ENCODE measurements at places on chromosomes 1 and 21. TPM values are rescaled to one million over a fixed set of nuclear protein-coding genes. Genes with fewer than 3 reads are reported as not detected.

RGS8 gene
- not detected for total RNA-seq

DNA sequence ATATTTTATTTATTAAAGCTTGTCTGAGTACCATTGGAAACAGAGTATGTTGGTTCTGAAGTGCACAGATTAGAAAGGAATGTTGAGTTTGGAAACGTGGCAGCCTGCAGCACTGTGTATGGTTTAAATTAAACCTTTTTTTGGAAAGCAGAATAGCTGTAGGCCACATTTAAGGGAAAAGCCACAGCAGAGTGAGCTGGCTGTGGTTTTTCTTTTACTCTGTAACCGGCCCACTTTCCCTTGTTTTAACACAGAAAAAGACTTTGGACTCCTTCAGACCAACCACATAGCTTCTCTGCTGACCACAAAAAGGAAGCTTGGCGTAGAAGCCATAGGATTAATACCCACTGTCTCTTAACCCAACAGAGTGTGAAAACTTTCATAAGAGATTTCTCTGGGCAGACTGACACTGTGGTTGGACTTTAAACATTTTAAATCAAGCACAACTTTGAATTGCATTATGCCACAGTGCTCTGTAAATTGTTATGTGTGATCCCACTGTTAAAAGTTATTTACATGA, 75.2 kb downstream of the NFIA start:
- no peaks in the 10 kb centered on the region for H3K36me3 ChIP-seq
- no peak for DNase-seq
- no peak overlapping the region for H3K27ac ChIP-seq
- H3K4me1 ChIP-seq, result peaks cover 7% of the 10 kb centered on the region

GUCA2A gene
- total RNA-seq, result not detected

DNA sequence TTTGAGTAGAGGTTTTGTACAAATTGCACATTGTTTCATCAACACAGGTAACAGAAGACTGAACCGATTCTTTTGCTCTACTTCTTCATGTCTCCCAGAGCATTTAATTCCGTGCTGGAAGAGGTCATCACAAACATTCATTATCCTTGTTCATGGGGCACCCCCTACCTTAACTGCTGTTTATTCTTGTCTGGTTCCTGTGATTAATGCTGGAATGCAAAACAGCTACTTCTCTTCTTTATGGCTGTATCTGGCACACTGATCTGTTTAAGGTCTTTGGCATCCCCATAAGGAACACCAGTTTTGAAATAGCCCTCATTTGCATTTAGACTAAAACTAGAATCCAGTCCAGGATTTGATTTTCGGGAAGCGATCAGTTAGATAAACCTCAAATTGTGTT, 42.2 kb downstream of the NTNG1 start:
- no peak overlapping the region for H3K27ac ChIP-seq
- DNase-seq, result no peak
- H3K4me1 ChIP-seq, result no peaks in the 10 kb centered on the region
- no peaks in the 10 kb centered on the region for H3K36me3 ChIP-seq
- H3K27me3 ChIP-seq, result no peaks in the 10 kb centered on the region

SELE gene
- not detected for total RNA-seq

DNA sequence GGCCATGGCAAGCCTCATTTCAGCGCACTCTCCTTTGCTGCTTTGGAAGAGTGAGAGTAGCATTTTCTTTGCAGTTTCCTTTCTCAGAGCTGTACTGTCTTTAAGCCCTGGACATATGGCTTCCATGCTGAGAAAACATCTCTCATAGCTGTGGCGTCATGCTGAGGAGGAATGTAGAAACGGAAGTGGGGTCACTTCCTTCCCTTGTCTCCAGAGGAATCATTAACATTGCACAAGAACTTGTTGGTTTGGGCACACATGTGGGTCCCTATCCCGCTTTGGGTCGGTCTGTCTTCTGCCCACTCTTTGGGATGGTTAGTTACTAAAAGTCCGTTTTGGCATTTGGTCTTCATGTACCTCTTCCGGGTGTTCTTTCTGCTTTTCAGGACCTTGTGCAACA, 5.6 kb downstream of the MFN2 start:
- H3K27ac ChIP-seq, result no peak overlapping the region
- peaks cover 25% of the 10 kb centered on the region for H3K4me1 ChIP-seq
- DNase-seq, result no peak
- no peak overlapping the region for H3K4me3 ChIP-seq
- no peaks in the 10 kb centered on the region for H3K27me3 ChIP-seq

CA6 gene
- 0.41 TPM for total RNA-seq

Measured in activated T-helper 2 cell treated with anti-CD3 and anti-CD28 coated beads, Interferon-gamma antibody, Interleukin-2, Interleukin-4, amounts not matched to agents 10 μg/mL and 5 μg/mL and 100 μg/mL, durations not matched to agents 14 hours and 24 hours and 36 hours (primary cell).